ENCODE measurements at places on chromosomes 1 and 21.

DNA sequence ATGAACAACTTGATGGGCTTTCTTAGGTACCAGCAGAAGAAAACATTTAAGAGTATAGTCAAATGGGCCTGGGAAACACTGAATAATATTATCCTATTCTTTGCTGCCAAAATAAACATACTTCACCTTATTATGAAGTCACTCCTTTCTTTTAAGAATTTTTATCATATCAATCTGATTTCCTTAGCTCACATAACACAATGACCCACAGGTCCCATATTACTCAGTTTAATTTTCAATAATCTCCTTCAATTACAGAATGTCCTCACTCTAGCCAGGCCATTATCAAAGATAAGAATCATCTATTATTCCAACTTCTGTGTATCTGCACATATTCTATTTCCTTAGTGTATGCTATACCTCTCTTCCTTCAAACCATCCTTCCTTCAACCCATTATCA, 63.0 kb downstream of the PIGK start:
- no peak for DNase-seq

DNA sequence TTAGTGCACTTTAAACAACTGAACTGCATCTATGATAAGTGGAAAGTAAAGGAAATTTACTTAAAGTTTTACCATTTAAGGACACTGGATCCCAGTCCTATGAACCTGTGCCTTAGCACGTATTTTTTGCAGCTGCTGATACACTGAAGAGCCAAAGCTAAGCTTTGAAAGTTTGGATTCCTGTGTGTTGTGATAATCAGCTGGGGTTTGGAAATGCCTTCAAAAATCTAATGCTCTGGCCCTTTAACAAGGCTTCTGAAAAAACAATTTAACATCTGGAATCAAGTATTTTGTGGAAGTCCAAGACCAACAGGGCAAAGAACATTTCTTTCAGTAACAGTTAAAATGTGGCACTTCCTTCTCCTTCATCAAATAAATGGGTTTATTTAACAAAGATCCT, 51.8 kb downstream of the DDAH1 start:
- DNase-seq = no peak

- DNase-seq = no peak
Measured at GRCh38 chr1:240501115-240501514, 110.8 kb downstream of the GREM2 start.

DNA sequence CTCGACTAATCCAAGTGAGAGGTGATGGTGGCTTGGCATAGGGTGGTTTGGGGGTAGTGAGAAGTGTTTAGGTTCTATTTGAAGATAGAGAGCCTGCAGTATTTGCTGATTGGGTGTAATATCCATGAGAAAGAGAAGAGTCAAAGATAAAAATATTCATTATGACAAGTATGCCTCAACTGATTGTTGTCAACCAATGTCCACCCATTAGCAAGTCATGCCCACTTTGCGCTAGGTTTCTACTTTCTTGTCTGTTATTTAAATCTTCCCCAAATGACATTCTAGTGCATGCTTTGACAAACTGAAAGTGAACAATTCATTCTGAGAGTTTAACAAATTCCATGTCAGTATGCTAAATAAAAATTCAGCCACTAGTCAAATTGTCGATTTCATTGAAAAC, 3.8 kb upstream of the XCL1 start:
- no peak for DNase-seq

- DNase-seq = no peak
Measured at GRCh38 chr1:219121679-219122078, 52.0 kb upstream of the LYPLAL1 start.

All from NCI-H69 (cell line).